Stimulated activated CD8-positive, alpha-beta memory T cell treated with anti-CD3 and anti-CD28 coated beads, Interleukin-2, amount 100 ng/mL, for 1 hour (primary cell): ENCODE measurements at places on chromosomes 1 and 21.

GRCh38 chr21:35358008-35358407 is 308.9 kb upstream of the RUNX1 start:
- DNase-seq, result no peak

- no peak for DNase-seq
Observed at GRCh38 chr1:237012788-237013383, 8.6 kb upstream of the MT1HL1 start.

DNA sequence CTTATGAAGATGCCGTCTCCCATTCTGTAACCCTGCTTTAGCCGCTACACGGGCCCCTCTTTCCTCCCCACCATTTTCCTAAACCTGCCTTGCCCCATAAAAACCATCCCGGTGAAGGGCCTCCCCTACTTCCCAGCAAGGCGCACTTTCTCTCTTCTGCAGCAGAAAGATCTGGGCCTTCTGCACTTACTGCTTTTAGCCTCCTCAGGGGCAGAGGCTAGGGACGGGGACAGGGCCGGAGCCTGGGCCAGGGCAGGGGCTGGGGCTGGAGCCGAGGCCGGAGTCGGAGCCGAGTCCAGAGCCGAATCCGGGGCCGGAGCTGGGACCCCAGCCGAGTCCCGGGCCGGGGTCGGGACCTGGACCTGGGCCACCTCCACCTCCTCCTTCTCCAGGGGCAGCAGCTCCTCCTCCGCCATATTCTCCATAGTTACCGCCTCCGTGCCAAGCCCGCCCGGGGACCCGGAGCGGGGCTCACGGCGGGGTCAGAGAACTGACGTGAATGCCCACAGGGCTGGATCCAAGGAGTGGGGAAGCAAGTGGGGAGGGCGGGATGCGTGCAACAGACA is 382 bp downstream of the TRMT1L start:
- peak; percentile 24 for DNase-seq

DNA sequence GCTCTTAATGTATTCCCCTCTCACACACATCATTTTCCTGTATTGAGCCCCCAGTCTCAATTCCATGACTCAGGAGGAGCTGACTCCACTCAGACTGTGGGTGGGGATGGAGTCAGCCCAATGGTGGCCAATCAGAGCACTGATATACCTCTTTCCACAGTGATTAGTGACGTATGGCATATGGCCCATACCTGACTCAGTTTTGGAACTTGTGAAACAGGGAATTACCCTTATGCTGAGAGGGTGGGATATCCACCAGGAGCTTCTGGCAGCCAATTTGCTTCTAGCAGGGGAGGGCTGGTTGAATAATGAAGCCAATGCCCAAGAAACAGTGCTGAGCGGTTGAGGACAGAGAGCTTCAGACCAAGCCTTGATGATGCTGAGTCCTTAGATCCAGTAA is 86.4 kb upstream of the SPATA6 start:
- no peak for DNase-seq

DNA sequence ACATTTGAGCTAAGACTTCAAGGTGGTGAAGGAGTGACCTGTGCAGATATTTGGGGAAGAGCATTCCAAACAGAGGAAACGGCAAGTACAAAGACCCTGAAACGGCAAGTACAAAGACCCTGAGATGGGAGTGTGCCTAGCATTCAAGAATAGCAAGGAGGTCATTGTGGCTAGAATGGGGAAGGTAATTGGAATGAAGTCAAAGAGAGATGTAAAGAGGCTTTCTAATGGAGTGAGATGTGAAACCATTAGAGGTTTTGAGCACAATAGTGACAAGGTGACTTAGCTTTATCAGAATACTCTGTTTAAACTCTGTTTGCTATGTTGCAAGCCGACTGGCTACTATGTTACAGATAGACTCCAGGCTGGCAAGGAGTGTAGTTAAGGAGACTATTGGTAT is 4.4 kb downstream of the CDC7 start:
- DNase-seq, result no peak

DNA sequence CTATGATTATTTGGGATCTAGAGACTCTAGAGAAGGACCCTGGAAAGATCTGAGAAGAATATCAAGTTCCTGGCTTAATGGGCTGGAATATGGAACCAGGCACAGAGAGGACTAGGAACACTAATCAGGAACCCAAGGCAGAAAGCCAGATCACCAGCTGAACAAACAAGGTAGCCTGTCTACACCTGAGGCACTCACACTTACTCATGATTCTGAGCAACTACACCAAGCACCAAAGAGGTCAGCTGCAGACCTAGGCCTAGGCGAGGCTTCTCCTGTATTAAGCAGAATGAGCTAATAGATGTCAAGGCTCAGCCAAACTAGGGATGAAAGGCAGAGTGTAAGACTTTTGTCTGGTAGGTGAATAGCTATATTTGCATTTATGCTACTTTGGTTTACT is 368.1 kb downstream of the LTN1 start:
- no peak for DNase-seq

GRCh38 chr1:217096200-217096599 is 373.0 kb upstream of the ESRRG start:
- DNase-seq, result no peak

DNA sequence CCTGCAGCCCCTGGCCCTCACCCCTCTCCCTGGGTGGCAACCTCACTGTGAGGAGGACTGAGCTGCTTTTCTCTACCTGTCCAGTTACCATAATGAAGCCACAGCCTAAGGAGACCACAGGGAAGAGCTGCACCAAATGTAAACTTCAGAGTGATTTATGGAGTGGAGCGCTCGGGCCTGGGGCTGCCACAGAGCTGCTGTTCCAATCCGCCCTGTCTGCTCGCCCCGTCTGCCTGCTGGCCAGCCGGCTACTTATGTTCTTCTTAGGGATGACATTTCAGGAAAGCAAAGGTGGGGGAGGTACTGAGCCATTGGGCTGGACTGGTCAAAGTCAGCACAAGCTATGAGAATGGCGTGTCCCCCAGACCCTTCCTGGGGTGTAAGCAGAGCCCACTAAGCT is 17.9 kb downstream of the SYT6 start:
- no peak for DNase-seq

- DNase-seq, result no peak
Observed at GRCh38 chr1:40783001-40783905, at the start of gene KCNQ4. KCNQ4 (plus strand) TSS chr1:40783787; CDS start chr1:40784094, 307 bp downstream.

- no peak for DNase-seq
Observed at GRCh38 chr1:84164567-84165021, 20.5 kb downstream of the PRKACB start.

GRCh38 chr1:236819856-236820255 is 24.8 kb downstream of the MTR start:
- no peak for DNase-seq

GRCh38 chr21:32887026-32887425 is 115.5 kb upstream of the PAXBP1 start:
- no peak for DNase-seq

DNA sequence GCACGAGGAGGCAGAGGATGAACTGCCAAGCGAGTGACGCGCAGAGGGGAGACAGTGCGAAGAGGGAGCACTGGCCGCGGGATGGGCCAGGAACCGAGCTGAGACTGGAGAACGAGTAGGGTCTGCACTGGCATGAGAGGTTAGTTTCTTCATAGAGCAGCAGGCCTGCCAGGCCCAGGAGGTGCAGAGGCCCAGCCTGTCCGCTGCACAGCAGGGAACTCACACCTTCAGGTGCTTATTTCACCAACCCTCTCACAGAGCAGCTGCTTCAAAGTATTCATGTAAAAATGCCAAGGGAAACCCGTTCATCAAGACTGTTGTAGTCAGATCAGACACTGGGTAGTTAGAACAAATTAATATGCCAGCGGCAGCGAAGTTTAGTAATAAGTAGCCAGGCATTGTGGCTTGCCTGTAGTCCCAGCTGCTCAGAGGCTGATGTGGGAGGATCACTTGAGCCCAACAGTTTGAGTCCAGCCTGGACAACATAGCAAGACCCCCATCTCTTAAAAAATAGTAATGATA is 144.5 kb downstream of the SLC45A1 start:
- no peak for DNase-seq

GRCh38 chr1:54329312-54330003 is 76.7 kb downstream of the SSBP3 start:
- DNase-seq, result no peak

DNA sequence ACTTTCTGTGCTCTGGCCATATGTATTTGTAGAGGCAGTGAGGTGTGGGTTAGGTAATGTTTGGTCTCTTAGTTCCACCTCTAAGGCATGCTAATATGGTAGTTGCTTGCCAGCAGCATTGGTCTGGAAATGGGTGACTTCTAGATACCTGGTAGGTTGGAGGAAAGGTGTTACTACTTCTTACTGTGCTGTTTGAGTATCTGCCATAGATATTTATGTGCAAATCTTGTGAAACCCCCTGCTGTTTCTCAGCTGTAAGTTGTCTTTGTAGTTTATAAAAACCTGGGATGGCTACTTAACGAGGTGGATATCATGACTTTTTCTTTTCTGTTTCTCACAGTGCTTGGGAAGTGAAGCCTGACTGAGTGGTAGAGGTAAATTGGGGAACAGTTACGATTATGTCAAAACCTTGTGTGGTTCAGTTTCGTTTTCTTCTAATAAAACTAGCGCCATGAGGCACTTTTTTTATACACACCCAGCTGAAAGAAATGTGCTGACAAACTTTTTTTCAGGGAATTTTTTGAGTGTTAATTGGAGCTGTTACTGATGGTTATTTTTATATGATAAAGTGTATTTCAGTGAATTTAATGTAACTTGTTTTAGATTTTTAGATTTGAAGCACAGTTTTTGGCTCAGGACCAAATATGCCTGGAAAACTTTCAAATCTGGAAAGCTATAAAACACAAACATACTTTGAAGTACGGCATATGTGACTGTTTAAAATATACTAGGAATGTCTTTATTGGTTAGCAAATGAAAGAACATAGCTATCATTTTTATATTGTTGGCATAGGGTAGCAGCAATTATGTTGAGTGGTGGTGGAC is 42.1 kb downstream of the CAMSAP2 start:
- DNase-seq, result no peak

- no peak for DNase-seq
Observed at GRCh38 chr1:218339267-218339831, 5.8 kb upstream of the TGFB2 start.

DNA sequence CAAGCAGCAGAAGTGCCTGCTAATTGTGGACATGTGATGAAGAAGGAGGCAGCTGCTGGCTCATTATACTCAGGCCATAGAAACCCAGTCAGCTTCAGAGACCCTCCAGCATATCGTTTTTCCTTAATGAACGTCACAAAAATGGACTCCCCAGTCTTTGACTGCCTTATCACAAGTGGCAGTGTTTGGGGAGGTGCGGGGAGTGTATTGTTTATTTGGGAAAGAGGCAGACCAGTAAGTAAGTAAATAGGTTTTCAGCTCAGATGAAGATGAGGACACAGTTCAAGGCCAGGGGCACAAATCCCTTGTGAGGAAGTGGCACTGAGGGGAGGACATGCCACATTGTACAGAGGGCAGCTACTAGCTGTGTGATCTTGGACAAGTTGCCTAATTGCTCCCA is 43.5 kb upstream of the NRDC start:
- no peak for DNase-seq

DNA sequence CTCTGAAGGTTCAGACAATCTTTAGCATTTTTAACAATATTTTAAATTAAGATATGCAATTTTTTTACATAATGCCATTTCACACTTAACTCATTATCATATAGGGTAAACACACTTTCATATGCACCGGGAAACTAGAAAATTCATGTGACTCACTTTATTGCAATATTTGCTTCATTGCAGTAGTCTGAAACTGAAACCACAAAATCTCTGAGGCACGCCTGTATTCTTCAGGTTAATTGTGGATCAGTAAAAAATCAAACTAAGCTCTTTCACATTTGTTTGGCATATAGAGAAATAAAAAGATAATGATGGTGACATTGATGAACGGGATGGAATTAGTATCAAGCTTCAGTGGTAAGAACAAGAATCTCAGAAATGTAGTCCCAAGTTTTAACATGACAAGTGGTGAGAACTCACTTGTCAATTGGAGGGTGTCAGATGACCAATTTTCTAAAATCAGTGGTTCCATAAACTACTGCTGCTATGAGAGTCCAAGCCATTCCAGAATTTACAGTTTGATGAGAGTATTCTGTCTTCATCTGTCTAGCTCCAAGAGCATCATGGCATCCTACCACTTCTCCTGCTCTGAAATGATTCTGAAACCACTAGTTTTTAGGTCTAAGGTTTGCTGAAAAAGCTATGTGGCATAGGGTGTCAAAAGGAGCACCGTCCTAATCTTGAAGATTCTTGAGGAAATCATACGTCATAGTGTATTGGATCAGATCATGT is 281.0 kb downstream of the PTPRC start:
- no peak for DNase-seq

GRCh38 chr1:87023326-87023725 is 108.9 kb downstream of the HS2ST1 start:
- DNase-seq, result no peak

DNA sequence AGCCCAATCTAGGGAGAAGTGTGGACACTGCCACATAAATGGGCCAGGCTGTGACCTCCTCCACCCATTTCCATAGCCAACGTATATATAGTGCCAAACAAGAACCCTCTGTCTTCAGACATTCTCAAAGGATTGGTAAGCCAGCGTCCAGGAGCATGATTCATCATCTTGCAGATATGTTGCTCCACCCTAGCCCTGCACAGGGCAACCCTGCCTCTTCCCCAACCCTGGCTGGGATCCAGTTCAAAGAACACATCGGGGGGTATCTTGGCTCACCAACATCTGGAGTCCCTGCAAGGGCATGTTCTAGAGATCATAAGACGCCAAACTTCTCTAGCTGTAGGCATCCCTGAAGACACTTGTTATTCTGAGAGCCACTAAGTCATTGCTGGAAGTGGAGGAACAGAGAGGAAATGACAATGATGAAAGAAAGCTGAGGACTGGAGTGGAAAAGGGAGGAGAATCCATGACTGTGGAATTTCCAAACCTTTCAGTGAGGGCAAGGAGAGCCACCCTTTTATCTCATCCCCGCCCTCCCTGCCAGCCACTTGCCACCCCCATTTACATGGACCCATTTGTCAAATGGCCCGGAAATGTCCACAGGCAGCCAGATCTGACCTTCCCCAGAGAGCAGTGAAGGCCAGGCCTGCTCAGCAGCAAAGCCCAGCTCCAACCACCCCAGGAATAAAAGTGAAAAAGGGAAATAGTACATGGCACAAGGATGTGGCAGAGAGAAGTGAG is 144.1 kb upstream of the CTTNBP2NL start:
- no peak for DNase-seq

DNA sequence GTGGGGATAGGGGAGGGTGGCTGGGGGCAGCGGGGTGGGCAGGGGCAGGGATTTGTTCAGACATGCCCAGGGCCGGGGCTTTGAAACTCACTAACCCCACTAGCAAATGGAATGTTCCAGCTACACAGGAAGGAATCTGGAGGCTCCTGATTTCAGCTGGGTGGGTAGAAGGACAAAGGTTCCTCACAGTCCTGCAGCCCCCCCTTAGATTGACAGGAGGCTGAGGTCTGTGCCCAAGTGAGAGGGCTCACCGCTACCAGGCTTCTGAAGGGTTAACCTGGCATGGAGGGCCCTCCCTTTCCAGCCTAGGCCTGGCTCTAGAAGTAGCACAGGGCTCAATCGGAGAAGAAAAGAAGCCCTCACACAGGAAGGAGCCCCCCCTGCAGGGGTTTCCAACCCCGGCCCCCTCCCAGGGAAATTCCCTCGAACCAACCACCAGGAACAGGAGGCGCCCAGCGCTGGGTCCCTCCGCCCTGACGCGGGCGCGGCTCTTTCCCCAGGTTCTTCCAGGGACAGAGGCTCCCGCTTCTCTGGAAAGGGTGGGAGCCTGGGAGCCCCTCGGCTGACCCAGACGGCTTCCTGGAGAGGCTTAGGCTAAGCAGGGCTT is 3.3 kb downstream of the EPHA2 start:
- no peak for DNase-seq
